CD4-positive, alpha-beta T cell treated with Interleukin-6 for 4 hours (primary cell): ENCODE measurements at places on chromosomes 12 and 14.

DNA sequence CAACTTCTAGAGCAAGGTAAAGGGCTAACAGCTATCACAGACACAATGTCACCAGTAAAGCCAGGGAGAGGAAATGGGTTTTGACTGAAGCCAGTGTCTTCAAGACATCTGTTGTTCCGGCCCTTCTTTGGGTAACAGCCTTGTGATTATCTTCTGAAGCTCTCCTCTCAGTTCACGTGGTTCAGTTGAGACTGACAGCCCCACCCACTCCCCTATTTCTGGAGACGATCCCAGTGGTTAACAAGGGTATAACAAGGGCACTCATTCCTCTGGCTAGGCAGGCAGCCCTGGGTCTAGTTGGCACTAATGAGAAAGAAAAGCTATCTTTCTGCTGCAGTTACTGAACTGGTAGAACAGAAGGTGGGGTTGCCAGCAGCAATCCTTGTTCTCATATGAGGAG lies 6.9 kb downstream of the GNPTAB start:
- DNase-seq, result peak; percentile 77

DNA sequence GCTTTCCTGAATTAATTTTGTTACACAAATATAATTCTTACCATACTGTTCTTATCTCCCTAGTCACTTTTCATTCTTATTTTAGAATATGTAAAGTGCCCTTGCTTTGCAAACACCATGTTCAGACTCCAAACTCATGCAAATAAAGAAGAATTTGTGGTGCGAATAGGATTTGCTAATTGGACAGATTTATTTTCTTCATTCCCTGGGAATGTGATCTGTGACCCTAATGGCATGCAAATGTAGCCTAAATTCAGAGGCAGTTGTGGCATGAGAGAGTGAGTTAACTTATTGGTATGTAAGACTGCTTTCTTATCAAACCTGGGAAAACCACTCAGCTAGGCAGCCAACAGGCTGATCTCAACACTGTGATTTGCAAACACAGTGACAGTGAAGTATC lies 10.0 kb downstream of the CAPZA3 start:
- DNase-seq, result no peak

DNA sequence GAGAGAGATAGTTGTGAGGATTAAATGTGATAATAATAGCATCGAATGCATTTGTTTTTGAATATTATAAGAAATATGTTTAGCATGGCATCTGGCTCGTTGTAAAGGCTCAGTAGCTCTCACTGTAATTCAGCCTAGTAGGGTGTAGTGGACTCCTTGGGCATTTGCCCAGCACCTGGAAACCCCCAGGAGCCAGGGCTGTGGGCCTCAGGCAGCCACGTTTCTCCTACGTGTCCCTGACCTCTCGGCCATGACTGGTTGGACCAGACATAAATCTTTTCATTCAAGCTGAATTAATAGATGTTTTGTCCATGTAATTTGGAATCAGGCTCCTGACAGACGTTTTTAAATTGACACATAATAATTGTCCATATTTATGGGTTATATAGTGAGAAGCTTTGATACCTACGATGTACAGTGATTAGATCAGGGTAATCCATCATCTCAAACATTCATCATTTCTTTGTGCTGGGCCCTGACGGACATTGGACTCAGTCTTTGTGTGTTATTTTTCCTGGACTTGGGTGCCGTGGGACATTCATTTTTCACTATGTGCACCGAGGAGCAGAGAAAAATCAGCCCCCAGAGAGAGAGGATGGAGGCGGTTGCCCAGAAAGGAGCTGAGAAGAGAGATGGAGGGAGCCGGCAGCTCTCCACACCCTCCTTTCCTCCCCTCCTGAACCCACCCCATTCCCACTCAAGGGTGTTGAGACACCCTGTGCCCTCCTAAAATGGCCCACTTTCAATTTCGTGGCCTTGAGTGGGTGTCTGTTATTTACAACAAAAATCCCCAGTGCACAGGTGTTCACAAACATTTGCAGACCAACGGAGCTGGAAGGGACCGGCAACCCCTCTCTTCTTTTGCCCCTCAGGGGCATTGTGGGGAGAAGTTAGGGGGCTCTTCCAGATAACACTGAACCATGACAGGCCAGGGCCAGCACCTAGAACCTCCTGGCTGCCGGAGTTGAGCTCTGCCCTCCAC lies 296.4 kb downstream of the DPF3 start:
- no peak for DNase-seq

- DNase-seq, result no peak
Observed at GRCh38 chr14:86541972-86542371, 1012.0 kb downstream of the FLRT2 start.

DNA sequence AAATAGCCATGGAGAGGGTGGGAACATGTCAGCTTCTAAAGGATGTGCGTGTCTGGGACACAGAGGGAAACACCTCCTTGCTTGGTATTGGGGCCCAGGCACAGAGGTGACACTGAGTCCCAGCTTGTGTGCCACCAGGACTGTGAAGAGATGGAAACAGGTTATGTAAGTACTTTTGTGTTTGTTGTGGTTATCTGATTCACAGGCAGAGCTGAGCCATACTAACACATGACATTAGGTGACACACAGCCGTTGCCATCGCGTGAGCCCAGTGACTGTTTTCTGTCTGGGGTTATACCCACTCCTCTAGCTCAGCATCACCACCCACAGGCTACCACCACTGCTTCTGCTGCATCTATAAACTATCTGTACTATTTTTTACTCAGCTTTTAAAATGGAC lies 12.1 kb upstream of the FLVCR2 start:
- peak; percentile 82 for DNase-seq

- no peak for DNase-seq
Observed at GRCh38 chr14:86782092-86782580, 1210.8 kb downstream of the GALC start.

DNA sequence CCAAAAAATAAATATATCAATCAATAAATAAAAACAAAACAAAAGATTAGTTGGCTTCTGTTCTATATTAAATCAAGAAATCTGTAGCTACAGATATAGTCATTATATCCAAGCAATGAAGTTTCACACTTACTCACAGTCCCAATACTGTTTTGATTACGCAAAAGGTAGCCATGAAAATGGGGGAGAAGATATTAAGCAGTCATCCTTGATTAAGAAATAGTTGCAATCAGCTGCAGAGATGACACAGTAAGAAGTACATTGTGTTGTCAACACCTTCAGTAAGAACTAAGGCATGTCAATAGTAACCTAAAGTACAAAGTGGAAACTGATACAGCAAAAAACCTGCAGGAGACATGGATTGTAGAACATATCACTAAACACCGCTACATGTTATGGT lies 11.0 kb upstream of the RHOJ start:
- no peak for DNase-seq

- peak; percentile 95 for DNase-seq
Observed at GRCh38 chr12:98503592-98504367, 11.6 kb upstream of the TMPO start.

DNA sequence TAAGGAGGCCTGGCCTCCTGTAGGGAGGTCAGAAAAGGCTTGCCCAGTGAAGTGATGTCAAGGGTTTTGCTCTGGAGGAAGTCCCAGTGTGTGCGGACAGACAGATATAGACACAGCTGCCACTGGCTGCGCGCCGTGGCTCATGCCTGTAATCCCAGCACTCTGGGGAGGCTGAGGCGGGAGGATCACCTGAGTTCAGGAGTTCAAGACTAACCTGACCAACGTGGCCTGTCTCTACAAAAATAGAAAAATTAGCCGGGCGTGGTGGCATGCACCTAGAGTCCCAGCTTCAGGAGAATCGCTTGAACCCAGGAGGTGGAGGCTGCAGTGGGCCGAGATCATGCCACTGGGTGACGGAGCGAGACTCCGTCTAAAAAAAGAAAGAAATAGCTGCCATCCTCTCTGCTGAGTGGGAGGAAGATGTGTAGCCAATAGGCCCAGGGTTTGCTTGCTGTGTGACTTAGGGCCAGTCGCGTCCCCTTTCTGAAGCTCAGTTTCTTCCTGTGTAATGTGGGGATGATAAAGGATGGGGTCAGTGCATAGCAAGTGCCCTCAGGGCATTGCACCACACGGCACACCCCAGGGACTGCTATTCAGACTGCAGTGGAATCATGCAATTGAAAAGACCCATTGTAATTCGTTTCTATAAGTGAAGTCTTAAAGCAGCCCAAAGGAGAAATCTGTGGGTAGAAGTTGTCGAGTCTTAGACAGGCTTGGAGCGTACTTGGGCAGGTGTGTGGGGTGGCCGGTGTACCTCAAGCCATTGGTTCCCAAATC lies 18.7 kb upstream of the MLEC start:
- no peak for DNase-seq

GRCh38 chr12:80188576-80188975 lies 89.2 kb downstream of the OTOGL start:
- no peak for DNase-seq

GRCh38 chr14:96635850-96636249 lies 133.7 kb downstream of the PAPOLA start:
- DNase-seq, result no peak
